ENCODE measurements at places on chromosomes 4 and X. TPM values are rescaled to one million over a fixed set of nuclear protein-coding genes. Genes with fewer than 3 reads are reported as not detected.

DNA sequence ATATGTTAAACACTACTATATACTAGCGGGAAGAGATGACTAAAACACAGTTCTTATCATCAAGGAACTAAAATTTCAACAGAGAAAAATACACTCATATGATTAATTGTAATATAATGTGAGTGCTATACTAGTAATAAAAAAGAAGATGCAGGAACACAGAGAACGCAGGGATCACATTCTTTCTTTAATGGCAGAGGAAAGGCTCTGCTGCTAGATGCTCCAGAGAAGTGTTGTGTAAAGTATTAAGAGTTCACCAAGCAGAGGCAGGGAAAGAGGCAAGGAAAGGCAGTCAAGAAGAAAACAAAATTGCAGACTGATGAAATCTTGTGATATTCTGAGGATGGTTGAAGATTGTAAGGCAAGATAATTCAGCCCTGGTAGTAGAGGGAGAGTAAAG is 394.7 kb downstream of the PDGFC start:
- peak; percentile 21 for DNase-seq
- H3K4me3 ChIP-seq, result no peak overlapping the region
- no peaks in the 10 kb centered on the region for H3K4me1 ChIP-seq

- no peak for DNase-seq
- no peaks in the 10 kb centered on the region for H3K36me3 ChIP-seq
- H3K4me3 ChIP-seq, result no peak overlapping the region
- H3K4me1 ChIP-seq, result no peaks in the 10 kb centered on the region
Measured at GRCh38 chrX:8955511-8955910, 78.4 kb downstream of the FAM9B start.

- no peak overlapping the region for H3K4me3 ChIP-seq
- H3K4me1 ChIP-seq, result no peaks in the 10 kb centered on the region
- H3K36me3 ChIP-seq, result no peaks in the 10 kb centered on the region
- no peak for DNase-seq
- no peak overlapping the region for H3K27ac ChIP-seq
- H3K27me3 ChIP-seq, result no peaks in the 10 kb centered on the region
Measured at GRCh38 chr4:40170588-40170987, 26.2 kb upstream of the RHOH start.

GRCh38 chr4:146709956-146710355 is 71.3 kb downstream of the POU4F2 start:
- H3K4me1 ChIP-seq, result no peaks in the 10 kb centered on the region
- no peaks in the 10 kb centered on the region for H3K27me3 ChIP-seq
- no peaks in the 10 kb centered on the region for H3K36me3 ChIP-seq

DNA sequence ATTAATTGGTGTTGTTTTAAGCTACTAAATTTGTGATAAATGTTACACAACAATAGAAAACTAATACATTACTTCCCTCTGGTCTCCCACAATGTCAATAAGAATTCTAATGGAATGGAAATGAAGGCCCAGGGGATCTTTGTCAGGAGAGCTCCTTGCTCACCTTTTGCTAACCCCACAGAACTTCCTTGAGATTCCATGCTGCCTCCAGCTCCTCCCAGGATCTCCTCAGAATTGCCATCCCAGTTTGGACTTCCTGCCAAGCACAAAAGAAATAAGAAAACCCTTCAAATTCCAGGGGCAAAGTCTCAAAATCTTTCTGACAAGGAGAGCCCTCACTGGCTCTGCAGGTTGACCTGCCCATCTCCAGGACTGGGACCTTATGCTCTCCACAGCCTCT is 43.2 kb downstream of the ITIH6 start:
- H3K4me3 ChIP-seq, result no peak overlapping the region
- H3K36me3 ChIP-seq, result no peaks in the 10 kb centered on the region
- no peak overlapping the region for H3K27ac ChIP-seq
- no peak for DNase-seq

- DNase-seq, result no peak
- peaks cover 9% of the 10 kb centered on the region for H3K4me1 ChIP-seq
- no peaks in the 10 kb centered on the region for H3K36me3 ChIP-seq
- H3K4me3 ChIP-seq, result peak overlapping the region; percentile 45
- H3K27me3 ChIP-seq, result no peaks in the 10 kb centered on the region
- H3K27ac ChIP-seq, result peak overlapping the region; percentile 77
Measured at GRCh38 chr4:24795666-24796381, 451 bp downstream of the SOD3 start.

DNA sequence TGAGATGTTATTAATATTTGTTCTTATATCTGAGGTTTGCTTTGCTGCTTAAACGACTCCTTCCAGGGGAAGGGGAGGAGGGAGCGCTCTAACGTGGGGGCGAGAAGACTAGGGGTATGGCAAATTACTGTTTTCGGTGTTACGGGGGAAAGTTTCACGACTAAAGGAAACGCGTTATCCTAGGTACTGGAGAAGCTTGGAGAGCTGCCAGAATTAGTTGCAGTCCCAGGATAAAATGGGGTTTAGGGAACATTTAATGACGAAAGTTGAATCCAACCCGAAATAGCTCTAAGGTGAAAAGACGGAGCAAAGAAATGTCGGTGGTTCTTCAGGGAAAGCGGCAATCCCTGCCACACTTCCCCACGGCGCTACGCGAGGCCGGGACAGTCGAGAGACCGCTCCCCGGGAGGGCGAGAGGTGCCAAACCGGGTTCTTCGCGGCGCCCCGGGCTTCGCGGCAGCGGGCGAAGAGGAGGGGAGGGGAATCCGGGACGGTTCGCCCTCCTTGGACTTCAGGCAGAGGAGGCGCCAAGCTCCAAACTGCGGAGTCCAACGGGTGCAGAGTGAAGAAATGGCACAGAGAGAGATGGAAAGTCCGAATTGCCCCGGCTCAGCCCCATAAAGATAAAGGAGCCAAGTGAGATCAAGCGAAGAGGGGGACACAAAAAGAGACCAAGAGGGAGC is 724 bp downstream of the THOC2 start:
- peak overlapping the region; percentile 84 for H3K27ac ChIP-seq
- H3K4me1 ChIP-seq, result no peaks in the 10 kb centered on the region
- H3K27me3 ChIP-seq, result no peaks in the 10 kb centered on the region
- H3K36me3 ChIP-seq, result no peaks in the 10 kb centered on the region
- peak overlapping the region; percentile 78 for H3K4me3 ChIP-seq

DNA sequence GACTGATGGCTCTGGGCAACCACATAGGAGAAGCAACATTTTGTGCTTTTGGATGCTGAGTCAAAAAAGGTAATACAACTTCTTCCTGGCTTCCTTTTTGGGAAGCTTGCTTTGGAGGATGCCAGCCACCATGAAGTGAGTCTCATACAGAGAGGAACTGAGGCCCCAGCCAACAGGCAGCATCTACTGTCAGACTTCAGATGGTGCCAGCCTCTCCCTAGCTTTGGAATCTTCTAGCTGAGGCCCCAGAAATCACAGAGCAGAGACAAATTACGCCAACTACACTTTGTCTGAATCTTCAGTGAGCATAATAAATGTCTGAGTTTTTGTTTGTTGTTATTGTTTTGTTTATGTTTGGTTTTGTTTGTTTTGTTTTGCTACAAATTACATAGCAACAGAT is 136.1 kb downstream of the ATP10D start:
- no peak overlapping the region for H3K27ac ChIP-seq
- no peaks in the 10 kb centered on the region for H3K4me1 ChIP-seq
- DNase-seq, result no peak
- no peak overlapping the region for H3K4me3 ChIP-seq
- H3K27me3 ChIP-seq, result no peaks in the 10 kb centered on the region

- no peak overlapping the region for H3K4me3 ChIP-seq
- peaks cover 9% of the 10 kb centered on the region for H3K4me1 ChIP-seq
- H3K27ac ChIP-seq, result no peak overlapping the region
- no peaks in the 10 kb centered on the region for H3K36me3 ChIP-seq
Measured at GRCh38 chr4:122772311-122772710, 39.8 kb downstream of the BBS12 start.

GRCh38 chr4:61580721-61581377 is 380.7 kb downstream of the ADGRL3 start:
- peak; percentile 13 for DNase-seq
- no peak overlapping the region for H3K27ac ChIP-seq
- H3K36me3 ChIP-seq, result no peaks in the 10 kb centered on the region
- H3K4me1 ChIP-seq, result no peaks in the 10 kb centered on the region
- H3K27me3 ChIP-seq, result no peaks in the 10 kb centered on the region
- H3K4me3 ChIP-seq, result no peak overlapping the region

DNA sequence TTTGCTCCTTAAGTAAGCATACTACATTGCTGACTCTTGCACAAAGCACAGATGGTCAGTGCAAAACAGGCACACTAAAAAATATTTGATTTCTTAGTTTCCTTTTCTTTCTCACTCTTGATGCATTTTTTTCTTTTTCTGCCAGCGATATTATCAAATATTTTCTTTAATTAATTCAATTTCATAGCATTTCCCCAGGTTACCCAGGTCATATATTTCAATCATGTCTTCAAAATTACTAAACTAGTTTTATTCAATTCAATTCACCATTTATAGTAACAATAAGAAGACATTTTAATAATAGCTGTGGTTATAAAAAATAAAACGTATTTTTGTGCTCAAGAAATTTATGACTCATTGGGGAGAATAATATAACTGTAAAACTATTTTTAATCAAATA is 421.2 kb downstream of the GASK1B start:
- no peaks in the 10 kb centered on the region for H3K27me3 ChIP-seq
- no peak overlapping the region for H3K27ac ChIP-seq
- H3K4me1 ChIP-seq, result no peaks in the 10 kb centered on the region
- no peak overlapping the region for H3K4me3 ChIP-seq

LRP2BP gene
- polyA plus RNA-seq, result 0.03 TPM
